ENCODE measurements at places on chromosomes 5 and 9.

- DNase-seq: no peak
Observed at GRCh38 chr5:143757116-143757515, 54.8 kb upstream of the HMHB1 start.

DNA sequence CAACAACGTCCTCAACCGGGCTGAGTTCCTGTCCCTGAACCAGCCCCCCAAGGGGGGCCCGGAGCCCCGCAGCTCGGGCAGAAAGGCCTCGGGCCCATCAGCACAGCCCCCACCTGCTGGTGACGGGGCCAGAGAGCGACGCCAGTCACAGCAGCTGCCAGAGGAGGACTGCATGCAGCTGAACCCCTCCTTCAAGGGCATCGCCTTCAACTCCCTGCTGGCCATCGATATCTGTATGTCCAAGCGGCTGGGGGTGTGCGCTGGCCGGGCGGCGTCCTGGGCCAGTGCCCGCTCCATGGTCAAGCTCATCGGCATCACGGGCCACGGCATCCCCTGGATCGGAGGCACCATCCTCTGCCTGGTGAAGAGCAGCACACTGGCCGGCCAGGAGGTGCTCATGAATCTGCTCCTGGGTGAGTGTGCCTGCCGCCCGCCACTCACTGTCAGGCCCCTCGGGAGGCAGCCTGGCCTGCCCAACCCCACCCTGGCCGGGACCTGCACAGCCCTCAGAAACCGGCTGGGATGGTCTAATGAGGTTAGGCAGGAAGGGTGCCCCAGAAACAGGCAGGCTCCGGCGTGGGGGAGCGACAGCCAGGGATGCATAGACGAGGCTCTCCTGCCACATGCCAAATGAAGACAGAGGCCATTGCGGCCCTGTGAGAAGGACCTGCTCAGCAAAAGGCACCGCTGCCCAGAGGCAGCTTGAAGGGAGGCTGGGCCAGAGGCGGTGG is 678 bp downstream of the PLPP7 start:
- no peak for DNase-seq

GRCh38 chr5:39266442-39266841 is 47.1 kb upstream of the FYB1 start:
- no peak for DNase-seq

GRCh38 chr5:11062397-11062796 is 301.4 kb upstream of the DAP start:
- no peak for DNase-seq

DNA sequence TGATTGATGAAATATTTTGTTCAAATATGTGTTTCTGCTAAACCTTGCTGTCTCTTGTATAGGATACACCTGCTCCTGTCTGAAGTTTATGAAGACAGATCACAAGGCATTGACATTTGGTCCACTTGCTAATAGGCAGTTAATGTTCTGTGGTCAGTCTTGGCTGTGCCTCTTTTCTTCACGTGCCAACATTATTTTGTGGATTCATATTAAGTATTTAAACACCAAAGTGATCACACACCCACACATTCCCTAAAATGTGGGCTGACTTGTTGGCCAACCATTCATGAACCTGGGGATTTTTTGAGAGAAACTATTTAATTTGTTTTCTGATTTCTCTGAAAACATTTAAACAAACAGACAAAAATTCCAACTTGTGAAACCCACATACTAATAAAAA is 33.7 kb downstream of the ZNF462 start:
- no peak for DNase-seq

DNA sequence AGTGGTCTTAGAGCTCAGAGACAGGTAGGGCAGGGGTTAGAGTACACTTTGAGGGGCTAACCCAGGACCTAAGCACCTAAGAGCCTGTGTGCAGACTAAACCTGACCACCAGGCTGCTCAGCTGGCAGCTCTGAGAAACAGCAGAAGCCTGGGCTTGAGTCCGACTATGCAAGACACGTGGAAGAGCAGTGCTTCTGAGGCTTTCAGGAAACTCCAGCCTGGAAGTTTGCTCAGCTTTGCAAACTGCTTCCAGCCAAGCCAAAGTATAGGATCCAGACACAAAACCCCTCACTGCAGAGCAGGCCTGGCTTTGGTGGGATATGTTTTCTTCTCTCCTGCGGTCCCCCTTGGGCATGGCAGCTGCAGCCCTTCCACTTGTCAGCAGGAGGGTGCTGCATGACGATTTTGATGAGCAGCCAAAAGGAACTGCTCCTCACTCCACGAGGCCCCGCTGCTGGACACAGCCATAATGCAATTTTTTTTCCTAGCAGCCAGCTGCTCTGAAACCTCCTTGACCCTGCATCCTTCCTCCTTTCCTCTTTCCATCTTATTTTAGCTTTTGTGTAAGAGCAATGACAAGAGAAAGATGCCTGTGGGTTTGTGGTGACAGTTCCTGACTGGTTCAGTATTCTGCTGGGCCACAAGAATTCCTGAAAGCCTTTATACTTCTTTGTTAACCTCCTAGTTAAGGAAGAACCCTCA is 123.1 kb downstream of the LIFR start:
- no peak for DNase-seq

DNA sequence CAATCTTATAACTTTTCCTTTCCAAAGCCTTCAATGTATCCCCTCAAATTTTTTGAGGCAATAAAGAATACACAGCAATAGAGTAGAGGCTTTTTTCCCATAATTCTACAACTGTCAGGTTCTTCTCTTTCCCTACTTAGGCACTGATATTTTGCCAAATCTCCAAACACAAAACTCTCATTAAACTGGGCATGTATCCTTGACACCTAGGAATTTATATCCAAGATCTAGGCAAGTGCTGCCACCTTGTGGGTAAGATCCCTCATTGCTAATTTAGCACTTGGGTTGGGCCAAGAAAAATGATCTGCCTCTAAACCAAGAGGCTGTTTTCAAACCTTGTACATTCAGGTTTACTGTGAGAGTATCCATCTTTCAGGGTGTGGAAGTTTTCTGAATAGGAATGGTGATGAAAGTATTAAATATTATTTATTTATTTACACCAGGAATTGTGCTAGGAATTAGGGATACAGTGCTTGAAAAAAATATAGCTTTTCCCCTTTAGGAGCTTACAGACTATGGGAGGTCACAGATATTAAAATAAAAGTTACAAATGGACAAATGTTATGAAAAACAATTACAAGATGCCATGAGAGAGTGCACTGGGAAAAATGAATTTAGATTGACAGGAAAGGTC is 17.6 kb downstream of the TSTD2 start:
- no peak for DNase-seq

DNA sequence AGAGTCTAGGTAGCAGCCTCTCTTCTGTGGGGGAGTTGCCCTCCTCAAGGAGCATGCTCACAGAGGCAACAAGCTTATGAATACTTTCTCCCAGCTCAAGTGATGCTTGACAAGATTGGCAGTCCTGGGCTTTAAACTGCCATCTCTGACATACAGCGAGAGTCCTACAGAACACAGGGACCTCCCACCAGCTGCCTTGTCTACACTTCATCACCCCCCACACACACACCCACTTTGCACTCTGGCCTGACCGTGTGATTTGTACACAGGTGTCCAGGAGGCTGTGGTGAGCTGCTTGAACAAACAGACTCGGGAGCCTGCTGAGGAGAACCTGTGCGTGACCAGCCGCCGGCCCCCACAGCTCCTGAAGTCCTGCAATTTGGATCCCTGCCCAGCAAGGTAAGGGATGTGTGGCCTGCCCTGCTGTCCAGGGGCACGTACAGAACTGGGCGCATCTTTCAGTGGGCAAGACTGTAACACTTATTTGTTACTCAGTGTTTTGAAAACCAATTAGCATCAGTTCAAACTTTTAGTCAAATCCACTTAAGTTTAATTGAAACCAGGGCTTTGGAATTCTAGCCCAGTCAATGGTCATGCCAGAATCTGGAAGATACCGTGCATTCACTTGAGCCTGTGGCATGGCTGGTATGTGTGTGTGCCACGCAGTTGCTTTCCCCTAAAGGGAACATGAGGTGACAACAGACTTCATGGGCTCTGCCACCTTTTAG is 247.5 kb downstream of the ADAMTSL1 start:
- no peak for DNase-seq

GRCh38 chr5:110058175-110058574 is 368.4 kb downstream of the MAN2A1 start:
- no peak for DNase-seq

DNA sequence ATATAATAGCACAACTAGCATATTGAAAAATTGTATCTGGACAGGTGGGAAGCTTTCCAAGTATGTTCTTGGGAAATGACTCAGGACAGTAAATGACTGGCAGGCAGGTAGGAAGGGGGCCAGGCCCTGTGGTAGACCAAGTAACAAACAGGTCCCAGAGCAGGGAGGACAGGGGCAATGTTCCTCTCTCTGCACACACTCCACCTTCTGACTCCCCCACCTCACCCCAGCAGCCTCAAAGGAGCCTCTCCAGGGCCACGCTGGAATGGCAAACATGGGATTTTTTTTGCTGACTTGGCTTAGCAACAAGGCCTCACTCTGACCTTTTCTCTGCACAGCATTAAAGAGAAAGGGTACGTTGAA is 31.1 kb upstream of the IQGAP2 start:
- DNase-seq: no peak

GRCh38 chr5:26205121-26205520 is 833.3 kb downstream of the CDH9 start:
- no peak for DNase-seq

DNA sequence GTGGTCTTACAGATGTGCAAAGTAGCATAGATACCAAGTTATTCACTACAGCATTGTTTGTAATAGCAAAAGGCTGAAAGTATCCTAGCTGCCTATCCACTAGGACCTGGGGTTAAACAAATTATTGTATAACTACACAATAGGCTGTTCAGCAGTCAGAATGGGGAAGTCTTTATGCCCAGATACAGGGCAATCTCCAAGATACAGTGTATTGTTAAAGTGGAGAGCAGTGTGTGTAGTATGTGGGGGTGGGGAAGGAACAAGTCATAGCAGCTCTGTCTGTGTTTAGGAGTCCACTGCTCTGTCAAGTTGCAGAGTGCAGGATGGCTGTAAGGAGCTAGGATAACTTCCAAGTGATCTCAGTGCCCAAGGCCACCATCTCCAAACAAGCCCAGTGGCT is 5.5 kb downstream of the PCYOX1L start:
- no peak for DNase-seq

- DNase-seq: no peak
Observed at GRCh38 chr9:71302776-71303175, 181.4 kb upstream of the TRPM3 start.

DNA sequence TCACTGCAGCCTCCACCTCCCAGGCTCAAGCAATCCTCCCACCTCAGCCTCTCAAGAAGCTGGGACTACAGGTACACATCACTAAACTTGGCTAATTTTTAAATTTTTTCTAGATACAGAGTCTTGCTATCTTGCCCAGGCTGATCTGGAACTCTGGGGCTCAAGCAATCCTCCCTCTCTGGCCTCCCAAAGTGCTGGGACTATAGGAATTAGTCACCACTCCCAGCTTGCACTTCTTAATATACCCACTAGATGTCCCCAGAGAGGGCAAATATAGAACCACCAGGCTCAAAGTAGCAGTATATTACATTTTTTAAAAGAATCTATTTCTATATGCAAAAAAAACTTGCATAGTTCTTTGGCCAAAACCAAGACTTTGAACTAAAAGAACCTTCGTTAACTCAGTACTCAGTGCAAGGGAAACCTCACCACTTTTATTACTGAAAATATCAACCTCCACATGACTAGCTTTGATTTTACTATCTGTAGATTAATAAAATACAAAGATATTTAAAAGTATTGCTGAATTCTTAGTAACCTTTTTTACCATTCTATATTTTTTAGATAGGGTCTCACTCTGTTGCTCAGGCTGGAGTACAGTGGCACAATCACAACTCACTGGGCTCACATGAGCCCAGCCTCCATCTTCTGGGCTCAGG is 25.8 kb upstream of the HSD17B3 start:
- no peak for DNase-seq

DNA sequence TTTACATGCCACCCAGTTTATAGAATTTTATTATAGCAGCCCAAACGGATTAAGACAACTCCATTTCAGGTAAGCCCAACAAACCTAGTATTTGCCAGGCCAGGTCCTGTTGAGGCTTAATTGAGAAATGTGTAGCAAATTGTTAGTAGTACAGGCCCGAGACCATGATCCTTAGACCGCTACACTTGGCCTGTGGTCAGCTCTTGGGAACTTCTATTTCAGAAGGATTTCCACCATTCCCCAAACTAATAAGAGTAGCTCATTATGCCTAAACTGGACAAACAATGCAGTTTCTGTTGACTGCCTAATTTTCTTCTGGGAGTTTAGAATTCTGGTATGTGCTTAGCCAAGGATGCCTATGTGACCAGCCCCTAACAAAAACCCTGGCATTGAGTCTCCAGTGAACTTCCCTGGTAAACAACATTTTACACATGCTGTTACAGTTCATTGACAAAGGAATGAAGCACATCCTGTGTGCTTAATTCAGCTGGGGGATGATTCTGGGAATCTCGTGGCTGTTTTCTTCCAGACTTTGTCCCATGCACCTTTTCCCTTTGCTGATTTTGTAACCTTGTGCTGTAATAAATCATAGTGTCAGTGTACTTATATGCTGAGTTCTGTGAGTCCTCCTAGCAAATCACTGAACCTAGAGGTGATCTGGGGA is 5.6 kb upstream of the GPX3 start:
- DNase-seq: no peak

- no peak for DNase-seq
Observed at GRCh38 chr5:57824047-57824446, 341.4 kb upstream of the ACTBL2 start.

DNA sequence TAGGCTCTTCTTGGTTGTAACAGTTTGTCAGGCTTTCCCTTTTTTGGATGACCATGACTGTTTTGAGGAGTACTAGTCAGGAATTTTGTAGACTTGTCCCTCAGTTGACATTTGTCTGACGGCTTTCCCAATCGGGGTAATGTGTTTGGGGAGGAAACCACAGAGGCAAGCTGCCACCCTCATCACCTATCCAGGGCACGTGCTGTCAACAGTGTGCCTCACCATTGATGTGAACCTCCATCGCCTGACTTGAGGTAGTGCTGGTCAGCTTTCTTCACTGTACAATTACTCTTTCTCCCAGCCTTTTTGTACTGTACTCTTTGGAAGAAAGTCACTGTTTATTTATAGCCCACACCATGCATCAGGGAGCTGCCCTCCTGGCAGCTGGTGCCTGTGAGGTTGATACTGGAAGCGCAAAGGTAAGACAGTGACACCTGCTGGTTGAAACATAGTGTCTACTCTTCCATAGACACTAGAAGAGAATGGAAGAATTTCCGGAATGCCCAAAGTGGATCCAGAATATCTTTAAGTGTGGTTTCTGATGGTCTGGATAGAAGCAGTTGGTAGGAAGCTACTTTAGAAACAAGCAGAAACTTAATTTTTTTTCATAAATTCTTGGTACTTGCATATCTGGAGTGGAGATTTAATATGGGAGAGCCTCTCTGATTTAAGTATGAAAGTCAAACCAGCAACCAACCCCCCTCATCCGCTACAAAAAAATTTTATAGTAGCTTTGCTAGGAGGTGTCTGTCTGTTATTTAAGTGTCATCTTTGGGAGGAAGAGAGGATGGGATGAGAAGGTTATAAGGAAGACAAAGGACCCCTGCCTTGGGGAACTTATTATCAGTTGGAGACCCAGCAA is 69.3 kb downstream of the SNX30 start:
- DNase-seq: peak; percentile 48

GRCh38 chr5:172098046-172098445 is 90.0 kb downstream of the STK10 start:
- no peak for DNase-seq

- no peak for DNase-seq
Observed at GRCh38 chr5:69042500-69042899, 51.3 kb upstream of the SLC30A5 start.
